CD14-positive monocyte (primary cell): ENCODE measurements at places on chromosomes 7 and 10.

DNA sequence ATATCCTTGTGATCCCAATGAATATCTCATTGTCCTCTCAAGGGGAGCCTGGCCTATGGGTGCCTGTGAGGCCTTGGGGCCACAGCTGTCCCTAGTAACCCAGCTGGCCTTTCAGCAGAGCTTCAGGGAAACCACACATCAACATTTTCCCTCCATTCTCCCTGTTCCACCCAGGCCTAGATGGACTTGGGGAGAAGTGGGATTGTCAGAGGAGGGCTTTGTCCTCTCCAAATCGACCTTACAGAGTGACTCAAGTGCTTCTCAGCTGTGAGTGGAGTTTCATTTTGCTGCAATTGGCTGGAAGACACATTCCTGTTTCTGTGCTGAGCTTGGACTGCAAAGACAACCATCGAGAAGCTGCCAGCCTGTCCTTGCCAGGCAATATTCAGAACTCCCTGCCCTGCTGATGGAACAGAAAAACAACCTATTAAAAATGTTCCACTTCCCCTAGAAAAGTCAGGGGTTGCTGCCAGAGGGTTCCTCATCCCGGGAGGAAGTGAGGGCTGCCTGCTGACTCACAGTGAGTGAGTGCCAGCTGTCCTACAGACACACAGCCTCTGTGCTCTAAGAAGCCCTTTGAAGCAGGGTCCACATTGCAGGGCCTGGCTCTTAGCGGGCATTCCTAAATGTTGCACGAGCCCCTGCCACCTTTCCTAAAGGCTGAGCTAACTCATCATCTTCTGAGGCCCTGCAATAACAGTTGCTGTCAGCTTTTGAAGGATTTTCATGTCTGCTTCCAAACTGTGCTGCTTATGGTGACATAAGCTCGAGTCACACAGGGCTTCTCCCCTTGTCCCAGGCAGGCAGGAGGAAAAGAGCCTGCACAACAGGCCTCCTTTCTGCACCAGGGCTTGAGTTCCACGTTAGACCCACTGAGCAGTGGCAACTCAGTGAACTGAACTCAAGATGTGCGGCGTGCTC, 20.5 kb downstream of the STRA8 start:
- DNase-seq, result peak; percentile 80

DNA sequence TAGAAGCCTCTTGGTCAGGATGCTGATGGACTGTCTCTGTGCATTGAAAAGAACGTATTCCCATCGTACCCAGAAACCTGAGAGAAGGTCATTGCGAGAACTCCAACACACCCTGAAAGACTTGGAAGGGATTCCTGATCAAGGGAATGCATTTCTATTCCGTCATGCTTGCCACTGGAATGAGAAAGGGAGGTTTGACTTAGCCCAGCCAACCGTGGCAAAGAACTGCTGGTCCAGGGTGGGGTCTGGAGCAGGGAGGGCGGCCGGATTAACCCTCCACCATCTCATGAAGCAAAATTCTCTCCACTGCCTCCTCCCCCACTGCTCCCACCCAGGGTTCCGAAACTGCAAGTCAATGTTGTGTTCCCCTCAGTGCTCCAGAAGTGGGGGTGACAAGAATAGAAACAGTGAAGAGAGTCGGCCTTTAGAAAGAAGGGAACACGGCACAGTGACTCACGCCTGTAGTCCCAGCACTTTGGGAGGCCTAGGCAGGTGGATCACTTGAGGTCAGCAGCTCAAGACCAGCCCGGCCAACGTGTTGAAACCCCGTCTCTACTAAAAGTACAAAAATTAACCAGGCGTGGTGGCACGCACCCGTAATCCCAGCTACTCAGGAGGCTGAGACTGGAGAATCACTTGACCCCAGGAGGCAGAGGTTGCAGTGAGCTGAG, 137.5 kb upstream of the MGMT start:
- DNase-seq, result no peak

DNA sequence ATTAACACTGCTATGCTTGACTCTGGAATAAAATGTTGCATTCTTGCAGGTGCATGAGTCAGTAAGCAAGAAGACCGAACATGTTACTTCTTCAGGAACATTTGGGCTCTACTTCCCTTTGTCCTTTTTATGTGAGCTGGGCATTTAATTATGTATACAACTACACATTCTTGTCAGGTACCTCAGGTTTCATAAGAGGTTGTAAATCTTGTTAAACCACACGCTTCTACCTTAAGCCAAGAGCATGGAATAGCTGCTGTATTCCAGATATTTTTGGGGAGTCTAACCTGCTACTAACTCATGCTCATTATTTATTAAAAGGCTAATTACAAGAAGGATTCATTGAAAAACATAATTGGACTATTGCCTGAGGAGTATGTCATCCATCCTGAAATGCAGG, 414.2 kb upstream of the KLF6 start:
- no peak for DNase-seq

GRCh38 chr7:106071356-106071998, 40.6 kb downstream of the SYPL1 start:
- DNase-seq, result peak; percentile 41

- DNase-seq, result no peak
Measured at GRCh38 chr10:127398140-127398970, 150.8 kb upstream of the NPS start.
